ENCODE measurements at places on chromosomes 7 and 10.

DNA sequence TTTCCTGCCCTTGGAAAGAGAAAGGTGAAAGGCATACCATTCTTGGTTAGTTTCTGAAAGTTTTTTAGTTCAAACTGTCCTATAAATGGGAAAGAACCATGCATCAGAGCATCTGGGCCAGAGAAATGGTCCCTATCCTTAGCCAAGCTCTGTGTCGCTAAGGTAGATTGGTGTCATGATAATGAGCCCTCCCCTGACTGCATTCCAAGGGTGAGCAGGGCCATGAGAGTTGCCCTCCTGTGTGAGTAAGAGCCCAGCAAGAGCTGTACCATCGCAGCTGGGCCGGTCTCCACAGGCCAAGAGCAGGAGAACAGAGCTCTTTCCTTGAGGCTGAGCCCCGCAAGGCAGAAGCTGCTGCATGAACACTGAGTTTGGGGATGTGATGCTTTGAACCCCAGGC lies 30.3 kb downstream of the GRB10 start:
- no peak for DNase-seq

DNA sequence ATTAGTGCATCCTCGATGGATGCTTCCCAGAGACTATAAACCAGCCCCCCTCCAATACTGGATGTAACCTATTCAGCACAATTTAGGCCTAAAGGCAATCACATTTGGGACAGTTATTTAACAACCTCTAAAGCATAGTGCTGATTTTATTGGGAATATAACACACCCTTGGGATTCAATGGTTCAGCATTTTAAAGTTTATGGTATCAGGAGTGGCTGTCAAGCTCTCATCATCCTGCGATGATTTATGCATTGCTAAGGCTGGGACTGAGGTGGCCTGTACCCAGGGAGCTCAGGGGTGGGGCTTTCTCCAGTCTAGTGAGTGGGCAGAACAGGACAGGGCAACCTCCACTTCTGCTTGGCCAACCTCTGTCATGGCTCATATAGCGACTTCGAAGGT lies 464.9 kb downstream of the INHBA start:
- DNase-seq, result no peak

DNA sequence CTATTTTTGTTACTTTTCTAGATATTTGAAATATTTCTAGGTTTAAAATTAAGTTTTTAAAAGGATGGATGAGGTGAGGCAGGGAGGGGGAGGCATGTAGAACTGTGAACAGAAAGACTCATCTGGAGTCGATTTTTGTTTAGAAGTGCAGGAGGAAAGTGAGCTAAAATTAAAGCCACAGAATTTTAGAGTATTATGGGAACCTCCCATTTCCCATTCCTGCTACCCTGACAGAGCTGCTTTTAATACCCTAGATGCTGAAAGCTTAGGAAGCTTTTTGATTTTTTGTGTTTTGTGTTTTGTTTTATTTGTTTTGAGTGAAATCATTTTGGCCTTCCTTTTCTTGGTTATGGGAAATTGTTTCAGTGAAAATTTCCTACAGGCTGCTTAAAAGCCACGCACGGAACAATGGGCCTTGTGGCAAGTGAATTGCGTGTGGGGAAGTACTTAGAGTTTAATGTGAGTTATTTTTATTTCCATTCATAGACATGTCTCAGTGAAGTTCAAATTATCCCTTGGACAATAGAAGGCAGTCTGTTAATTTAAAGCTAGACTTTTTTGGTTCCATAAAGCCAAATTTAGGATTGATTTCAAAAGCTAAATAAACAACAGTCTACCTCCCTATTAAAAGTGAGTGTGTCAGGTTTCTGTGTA lies 102.0 kb upstream of the HDAC9 start:
- DNase-seq, result no peak

DNA sequence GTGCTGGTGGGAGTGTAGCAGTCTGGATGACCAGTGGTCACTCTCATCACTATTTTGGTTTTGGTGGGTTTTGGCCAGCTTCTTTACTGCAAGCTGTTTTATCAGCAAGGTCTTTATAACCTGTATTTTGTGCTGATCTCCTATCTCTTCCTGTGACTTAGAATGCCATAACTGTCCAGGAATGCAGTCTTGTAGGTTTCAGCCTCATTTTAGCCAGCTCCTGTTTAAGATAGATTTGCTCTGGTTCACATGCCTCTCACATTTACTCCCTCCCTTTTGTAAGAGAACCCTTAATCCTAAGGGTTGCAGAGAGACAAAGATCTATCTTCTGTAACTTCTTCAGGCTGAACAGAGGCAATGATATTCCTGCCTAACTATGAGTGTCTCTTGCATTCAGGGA lies 51.2 kb upstream of the INHBA start:
- DNase-seq, result no peak

DNA sequence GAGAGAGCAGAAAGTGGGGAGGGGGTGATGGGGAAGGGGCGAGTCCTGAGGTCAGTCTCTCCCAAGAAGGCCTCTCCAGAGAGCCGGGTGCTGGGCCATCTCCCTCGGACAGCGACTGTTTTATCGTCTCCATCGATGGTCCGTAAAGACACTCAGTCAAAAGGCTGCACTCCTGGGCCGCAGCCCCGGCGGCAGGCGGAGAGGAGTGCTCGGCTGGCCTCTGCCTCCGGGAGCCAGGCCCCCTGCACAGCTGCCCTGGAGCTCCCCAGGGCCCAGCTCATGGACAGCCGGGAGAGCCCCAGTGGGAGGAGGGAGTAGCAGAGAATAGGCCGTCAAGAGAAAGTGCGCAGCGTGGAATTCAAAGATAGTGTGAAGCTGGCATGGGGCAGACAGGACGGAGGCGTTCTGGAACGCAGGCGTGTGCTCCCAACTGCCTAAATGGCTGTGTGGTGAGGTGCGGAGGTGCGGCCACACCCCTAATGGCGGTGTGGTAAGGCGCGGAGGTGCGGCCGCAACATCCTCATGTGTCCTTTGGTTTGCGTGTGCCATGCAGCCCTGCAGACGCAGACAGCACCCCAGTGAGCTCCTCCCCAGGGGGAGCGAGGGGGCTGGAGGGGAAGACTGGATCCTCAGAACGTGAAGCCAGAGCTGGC lies 477.5 kb upstream of the FOXK1 start:
- DNase-seq, result peak; percentile 29

DNA sequence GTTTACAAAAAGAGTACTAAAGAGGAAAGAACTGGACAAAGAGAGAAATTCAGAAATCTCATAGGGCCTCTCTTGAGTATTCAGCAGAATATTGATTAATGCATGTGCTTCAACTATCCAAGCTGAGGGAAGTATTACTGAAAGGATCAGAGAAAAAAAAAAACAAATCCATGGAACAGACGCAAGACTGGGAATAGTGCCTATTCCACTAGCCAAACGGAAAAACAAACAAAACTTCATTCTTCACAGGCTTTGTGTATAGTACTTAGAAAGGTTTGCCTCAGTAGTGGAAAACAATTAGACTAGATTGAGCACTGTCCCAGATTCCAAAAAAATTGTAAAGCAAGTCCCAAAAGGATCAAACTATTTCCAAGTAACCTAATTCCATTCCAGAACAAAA lies 106.2 kb downstream of the TFEC start:
- DNase-seq, result no peak

- no peak for DNase-seq
These were observed 649.0 kb upstream of the PCDH15 start for GRCh38 chr10:55449981-55450380.

DNA sequence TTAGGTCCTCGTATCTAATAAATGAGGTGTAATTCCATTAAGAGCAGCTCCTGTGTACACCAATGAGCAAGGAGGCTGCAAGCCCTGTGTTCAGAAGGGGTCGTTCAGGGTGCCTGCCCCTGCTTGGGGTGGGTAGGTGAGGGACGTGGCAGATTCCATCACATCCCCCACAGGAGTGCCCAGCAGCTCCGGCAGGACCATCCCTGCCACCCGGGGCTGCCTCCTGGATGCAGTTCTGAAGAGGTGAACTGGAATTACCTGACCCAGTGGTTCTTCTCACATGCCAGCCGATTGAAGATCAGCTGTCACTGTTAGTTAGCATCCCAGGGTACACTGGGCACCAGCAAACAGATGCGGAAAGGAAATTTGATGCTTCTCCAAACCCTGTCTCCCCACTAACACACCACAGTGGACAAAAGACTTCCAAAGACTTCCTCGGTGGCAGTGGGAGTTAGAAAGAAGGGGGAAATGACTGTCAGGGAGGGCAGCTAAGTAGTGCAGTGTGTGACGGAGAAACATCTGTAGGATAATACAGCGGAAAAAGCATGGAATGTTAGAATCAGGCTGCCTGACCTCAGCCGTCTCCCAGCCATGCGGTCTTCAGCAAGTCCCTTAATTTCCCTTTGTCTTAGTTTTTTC lies 313.6 kb upstream of the ZMIZ1 start:
- DNase-seq, result no peak

- DNase-seq, result no peak
These were observed 591.0 kb upstream of the PFKP start for GRCh38 chr10:2476218-2476811.

GRCh38 chr10:102721954-102722353 lies 7.5 kb downstream of the SFXN2 start:
- no peak for DNase-seq

GRCh38 chr10:96279191-96279641 lies 7.8 kb upstream of the BLNK start:
- DNase-seq, result no peak
